Body of pancreas (tissue), 4 donors: ENCODE measurements at places on chromosomes 11 and 22. TPM values are rescaled to one million over a fixed set of nuclear protein-coding genes. Genes with fewer than 3 reads are reported as not detected.

MS4A4E gene
- not detected for total RNA-seq

DDIAS gene
- total RNA-seq: not detected

PDXP gene
- total RNA-seq: 7.0 TPM

CHID1 gene
- total RNA-seq: 81.4 TPM

DNA sequence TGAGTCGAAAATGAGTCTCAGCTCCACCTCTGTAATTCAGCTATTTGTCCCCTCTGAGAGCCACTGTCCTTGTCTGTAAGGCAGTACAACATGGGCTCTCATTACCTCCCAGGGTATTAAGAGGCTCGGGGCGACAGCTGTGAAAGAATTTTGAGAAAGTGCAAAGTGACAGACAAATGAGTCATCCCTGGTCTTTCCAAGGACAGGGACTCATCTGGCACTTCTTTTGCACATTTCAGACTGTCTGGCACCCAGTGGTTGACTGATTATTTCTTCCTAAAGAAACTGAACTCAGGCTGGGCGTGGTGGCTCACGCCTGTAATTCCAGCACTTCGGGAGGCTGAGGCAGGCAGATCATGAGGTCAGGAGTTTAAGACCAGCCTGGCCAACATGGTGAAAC lies 62.1 kb upstream of the ARFGAP3 start:
- H3K36me3 ChIP-seq: no peaks in the 10 kb centered on the region
- no peak for DNase-seq
- H3K27me3 ChIP-seq: no peaks in the 10 kb centered on the region

- H3K4me1 ChIP-seq: peaks cover 27% of the 10 kb centered on the region
- peak overlapping the region; percentile 85 for H3K27ac ChIP-seq
- H3K27me3 ChIP-seq: no peaks in the 10 kb centered on the region
- no peaks in the 10 kb centered on the region for H3K36me3 ChIP-seq
- peak; percentile 89 for DNase-seq
These were observed 17.1 kb downstream of the MAFF start for GRCh38 chr22:38218661-38219622.

DNA sequence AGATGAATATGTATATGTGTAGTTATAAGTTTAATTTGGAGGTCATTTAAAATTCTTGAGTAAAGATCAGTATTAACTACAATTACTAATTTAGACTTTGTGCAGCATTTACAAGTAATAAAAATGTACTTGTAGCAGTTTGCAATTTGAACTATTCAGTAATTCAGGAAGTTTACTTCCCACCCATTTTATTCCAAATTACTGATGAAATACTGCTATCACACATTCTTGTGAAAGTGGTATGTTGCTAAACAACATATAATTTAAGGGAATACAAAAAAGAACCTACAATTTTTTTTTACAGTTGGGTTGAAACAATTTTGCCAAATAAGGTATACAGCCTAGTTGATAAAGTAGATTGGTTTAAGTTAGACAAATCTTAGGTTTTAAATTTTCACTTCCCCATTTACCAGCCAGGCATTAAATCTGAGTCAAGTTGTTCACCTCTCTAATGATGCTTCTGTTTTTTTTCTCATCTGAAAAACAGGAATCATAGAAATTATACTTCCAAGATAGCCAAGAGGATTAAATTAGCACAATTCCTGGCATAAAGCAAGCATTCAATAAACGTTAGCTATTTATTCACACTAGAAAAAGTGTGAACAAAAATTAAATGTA lies 45.3 kb downstream of the ZBTB44 start:
- DNase-seq: no peak
- H3K27me3 ChIP-seq: no peaks in the 10 kb centered on the region
- no peaks in the 10 kb centered on the region for H3K36me3 ChIP-seq
- no peak overlapping the region for H3K4me3 ChIP-seq
- H3K4me1 ChIP-seq: no peaks in the 10 kb centered on the region
- H3K27ac ChIP-seq: no peak overlapping the region

DNA sequence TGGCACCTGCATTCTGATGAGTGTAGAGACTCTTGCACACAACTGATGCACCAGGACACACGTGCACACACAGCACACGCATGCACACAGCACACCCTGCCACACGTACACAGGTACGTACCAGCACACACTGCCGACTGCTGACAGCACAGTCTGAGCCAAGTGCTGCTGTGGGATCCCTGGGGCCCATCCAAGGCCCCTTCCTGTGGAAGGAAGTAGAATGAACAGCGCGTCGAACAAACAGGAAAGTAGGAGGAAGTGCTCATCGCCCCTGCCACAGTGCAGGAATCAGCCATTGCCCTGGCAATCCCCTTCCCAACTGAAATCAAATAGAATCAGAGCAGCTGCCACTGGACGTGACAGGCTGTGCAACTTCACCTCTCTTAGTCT lies 57.9 kb downstream of the CD82 start:
- H3K36me3 ChIP-seq: peaks cover 2% of the 10 kb centered on the region
- H3K27ac ChIP-seq: no peak overlapping the region
- H3K27me3 ChIP-seq: no peaks in the 10 kb centered on the region
- peaks cover 17% of the 10 kb centered on the region for H3K4me1 ChIP-seq

GRCh38 chr11:126063507-126063852 lies 814 bp upstream of the CDON start:
- no peaks in the 10 kb centered on the region for H3K27me3 ChIP-seq
- DNase-seq: no peak
- H3K4me3 ChIP-seq: no peak overlapping the region
